AG10803 (cell line): ENCODE measurements at places on chromosomes 3 and 15.

DNA sequence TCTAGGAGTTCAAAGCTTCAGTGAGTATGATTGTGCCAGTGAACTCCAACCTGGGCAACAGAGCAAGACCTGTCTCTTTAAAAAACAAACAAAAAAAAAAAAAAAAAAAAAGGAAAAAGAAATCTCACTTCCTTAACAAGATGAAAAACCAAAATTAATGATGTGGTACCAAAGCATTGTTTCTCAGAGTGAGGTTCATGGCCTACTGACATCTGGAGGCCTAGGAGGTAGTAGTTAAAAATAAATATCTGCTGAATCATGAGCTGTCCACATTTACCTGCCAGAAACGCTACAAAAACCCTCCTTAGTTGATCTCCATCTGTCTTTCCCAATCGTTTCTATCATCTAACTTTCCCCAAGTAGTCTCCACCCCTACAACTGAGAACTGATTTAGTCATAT, 51.2 kb downstream of the EPHA6 start:
- no peak for DNase-seq

DNA sequence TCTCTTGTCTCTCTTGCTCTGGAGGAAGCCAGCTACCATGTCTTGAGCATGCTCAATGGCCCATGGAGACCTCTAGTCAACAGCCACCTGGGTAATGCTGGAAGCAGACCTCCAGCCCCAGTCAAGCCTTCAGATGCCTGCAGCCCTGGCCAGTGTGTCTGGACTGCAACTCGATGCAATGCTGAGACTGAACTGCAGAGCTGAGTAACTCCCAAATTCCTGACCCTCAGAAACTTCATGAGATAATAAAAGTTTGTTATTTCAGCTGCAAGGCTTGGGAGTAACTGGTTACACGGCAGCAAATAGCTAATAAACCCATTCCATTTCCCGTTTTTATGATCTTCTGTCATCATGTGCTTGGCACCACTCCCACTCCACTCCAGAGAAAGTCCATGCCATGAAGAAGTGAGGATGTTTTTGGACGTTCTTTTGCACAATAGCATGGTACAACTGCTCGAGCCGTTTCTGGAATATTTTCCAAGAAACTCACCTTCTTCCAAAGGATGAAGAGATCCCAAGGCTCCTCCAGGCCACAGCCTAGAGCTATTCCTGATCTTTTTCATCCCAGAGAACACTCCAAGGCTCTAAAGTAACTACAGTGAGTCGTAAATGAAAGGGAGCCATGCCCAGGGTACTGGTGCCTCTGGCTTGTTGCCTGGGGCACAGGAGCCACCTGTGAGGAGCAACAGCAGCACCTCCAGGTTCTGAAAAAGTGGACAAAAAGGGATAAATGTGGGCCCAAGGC, 72.0 kb upstream of the KLF13 start:
- DNase-seq: peak; percentile 81

GRCh38 chr3:132161608-132162007, 126.8 kb upstream of the CPNE4 start:
- DNase-seq: no peak

GRCh38 chr3:107432646-107433045, 55.4 kb downstream of the CCDC54 start:
- DNase-seq: no peak

- DNase-seq: no peak
Observed at GRCh38 chr3:65019443-65020055, 331.7 kb upstream of the ADAMTS9 start.

DNA sequence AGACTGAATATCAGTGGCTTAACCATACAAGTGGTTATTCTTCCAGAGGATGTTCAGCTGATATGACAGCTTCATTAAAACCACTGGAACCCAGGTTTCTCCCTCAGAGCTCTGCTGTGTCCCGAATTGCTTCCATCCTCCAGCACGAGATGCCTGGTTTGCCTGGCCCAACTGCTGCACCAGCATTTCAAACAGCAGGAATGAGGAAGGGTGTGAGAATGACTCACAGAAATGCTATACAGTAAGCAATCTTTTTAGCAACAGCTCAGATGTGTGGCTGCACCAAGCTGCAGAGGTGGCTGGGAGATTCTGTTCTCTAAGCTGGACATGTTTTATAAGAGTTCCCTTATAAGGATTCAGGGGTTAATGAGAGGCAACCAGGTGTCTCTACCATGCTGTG, 271.0 kb downstream of the GABRG3 start:
- DNase-seq: peak; percentile 59

- DNase-seq: no peak
Observed at GRCh38 chr3:46407970-46408369, 911 bp downstream of the CCRL2 start.
